Astrocyte (in vitro differentiated cells and primary cell): ENCODE measurements at places on chromosomes 12 and 14.
A peak's percentile ranks its signal among the peaks of the same experiment; 100 is the strongest.

DNA sequence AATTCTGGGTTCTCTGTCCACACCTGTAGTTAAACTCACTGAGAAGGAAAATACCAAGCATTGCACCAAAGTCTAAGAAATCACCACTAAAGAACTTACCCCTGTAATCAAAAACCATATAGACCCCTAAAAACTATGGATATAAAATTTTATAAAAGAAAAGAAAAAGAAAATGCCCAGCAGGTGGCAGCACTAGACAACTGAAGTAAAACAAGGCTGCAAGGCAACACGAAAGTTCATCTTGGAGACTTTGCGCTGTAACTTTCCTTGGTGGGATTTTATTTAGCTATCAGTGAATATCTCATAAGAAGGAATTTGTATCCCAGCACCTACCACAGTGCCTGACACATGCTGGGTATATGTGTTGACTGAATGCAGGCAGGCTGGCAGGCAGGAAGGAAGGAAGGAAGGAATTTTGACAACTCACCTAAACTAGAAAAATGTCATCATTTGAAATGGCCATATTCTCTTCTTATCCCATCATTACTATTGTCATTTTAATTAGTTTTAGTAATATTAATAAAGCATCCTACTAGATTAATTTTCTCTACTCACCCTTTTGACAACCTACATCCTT, 68.2 kb upstream of the ETV6 start:
- peak; percentile 63 for DNase-seq

DNA sequence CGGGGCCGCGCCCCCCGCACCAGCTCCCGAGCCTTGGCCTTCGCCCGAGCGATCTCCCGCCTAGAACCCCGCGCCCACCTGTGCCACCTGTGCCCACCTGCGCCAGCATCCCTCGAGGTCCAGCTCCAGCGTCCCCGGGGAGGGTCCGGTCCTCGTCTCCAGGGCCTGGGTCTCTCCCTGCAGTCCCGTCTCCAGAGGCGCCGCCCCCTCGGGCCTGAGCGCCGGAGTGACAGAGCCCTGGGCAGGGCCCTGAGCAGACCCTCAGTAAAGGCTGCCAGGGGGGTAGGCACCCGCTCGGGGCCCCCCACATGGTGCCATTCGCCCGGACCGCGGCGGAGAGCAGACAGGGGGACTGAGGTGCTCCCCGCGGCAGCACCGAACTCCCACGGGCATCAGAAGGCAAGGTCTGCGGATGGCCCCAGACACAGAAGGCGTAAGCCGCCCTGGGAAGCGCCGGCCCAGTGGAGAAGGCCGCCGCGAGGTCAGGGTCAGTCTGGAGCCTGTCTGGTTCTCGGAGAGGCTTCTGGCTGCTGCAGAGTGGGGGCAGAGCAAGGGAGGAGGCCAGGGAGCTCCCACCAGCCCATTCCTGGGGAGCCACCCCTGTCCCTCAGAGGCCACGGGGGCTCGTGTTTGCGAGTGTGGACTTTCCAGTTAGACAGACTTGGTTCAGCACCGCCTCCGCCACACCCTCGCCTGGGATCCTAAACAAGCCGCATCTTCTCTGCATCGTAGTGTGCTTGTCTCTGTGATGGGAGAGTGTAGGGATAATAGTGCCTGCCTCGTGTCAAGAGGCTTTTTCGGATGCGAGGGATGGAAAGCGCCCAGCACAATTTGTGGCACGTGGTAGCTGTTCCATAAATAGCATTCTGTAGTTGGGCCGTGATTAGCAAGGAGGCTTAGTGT, 1.1 kb upstream of the PPP1R13B start:
- no peak for DNase-seq

DNA sequence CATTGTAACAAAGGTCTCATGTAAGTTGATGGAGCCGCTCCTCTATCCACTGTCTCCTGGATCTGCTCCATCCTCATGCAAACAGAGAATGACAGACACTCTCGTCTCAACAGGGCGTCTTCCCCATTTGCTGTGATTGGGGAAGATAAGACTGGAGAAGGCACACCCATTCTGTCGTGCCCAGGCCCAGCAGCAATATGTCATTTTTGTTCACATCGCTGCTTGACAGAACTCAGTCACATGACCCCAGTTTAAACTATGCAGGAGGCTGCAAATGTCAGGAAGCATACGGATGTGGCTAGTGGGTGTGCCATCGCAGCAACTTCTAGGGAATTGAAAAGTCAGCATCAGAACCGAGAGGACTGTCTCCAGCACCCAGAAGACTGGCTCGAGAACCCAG, 290.5 kb downstream of the TMEM132D start:
- DNase-seq, result no peak

- no peak for DNase-seq
Measured at GRCh38 chr14:34722723-34723545, 8.5 kb upstream of the CFL2 start.

DNA sequence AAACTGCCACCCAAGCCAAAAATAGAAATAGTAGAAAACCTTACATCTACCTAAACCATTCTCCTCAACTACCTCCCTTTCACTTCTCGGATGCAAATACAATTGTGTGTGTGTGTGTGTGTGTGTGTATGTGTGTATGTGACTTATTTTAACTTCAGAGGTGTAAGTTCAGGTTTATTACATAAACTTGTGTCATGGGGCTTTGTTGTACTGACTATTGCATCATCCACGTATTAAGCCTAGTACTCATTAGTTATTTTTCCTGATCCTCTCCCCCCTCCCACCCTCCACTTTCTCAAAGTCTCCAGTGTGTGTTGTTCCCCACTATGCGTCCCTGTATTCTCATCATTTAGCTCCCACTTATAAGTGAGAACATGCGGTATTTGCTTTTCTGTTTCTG, 592.5 kb upstream of the ATP2B1 start:
- no peak for DNase-seq

- DNase-seq, result no peak
Measured at GRCh38 chr12:121189131-121189530, 20.8 kb upstream of the P2RX4 start.

DNA sequence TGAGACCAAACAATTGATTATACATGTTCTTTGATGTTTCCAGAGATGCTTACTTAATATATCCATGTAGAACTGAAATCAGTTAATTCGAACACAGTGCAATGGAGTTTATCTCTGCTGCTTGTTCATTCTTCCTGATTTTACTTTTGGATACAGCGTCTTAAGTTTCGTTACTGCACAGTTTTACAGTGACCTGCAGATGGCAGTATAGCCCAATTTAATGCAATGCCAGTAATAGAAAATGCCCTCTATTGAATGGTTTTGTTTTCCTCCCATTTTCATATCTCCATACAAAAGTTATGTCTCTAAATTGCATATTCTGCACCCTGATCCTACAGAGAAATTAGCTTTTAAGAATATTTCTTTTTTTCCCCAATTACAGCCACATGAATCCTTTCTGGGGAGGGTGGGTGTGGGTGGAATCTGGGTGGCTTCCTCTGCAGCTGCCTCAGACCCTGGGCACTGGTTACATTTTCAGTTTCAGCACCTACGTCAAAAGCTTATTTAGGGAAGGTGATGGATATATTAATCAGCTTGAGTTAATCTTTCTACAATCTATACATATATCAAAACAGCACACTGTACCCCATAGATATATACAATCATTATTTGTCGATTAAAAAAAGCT, 101.1 kb upstream of the DCD start:
- DNase-seq, result peak; percentile 12

DNA sequence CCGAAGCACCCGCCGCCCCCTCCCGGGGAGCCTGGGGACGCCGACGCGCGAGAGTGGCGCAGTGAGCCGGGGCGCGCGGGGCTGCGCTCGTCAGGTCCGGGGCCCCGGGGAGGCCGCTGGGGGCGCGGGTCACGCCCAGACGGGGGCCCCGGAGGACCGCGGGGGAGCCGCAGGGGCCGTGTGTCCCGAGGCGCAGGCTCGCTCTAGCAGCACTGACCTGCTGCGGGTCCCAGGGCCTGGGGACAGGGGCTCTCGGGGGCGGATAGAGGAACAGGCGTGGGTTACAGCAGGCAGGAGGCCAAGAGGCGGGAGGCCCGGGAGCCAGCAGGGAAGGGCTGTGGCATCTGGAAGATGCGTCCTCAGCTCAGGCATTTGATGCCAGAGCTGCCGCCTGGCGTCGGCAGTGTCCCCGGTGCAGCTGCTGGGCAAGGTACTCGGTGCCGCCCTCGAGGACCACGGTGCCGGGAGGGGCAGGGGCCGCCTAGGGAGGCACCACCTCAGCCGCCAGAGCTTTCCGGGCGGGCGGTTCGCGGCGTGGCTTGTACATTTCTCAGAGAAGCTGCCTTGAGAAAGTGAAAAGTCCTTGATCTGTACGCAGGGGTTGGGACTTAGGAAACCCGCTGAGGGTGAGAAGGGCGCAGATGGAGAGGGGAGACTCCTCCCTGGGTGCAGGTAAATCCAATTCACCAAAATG, 1.2 kb downstream of the WNT5B start:
- DNase-seq, result no peak

DNA sequence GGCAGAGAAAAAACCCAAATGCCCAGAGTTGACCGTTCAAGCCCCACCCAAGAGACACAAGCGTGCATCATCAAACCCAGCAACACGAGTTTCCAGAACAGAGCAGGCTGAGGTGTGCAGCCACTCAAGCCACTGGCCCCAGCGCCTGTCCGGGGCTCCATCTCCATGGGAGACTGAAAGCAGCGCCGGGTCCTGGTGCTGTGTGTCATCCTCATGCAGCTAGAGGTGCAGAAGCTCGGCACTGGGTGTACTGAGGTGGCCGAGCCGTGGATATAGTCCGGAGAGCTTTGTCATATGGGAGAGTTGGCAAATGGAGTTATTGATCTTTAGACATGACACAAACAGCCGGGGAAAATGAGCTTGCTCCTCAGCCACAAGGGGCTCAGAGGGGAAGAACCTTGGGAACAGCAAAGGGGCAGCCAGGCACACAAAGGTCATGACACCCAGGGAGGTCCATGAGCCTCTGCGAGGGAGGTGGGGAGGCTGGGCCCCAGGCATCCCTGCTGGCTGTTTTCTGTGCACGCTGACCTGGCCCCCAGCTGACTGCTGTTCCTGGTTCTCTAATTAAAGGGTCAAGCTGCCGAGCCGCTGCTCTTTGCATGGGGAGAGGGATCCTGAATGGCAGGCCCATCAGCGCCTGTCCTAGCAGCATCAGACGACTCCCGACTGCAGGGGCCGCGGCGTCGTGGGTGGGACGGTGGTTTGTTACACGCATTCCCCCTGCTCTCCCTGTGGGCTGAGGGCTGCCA, 145.4 kb upstream of the SFSWAP start:
- no peak for DNase-seq

GRCh38 chr14:99654235-99654985, 9.5 kb downstream of the HHIPL1 start:
- peak; percentile 76 for DNase-seq

- peak; percentile 94 for DNase-seq
Measured at GRCh38 chr12:11958221-11959091, 112.3 kb upstream of the BCL2L14 start.

DNA sequence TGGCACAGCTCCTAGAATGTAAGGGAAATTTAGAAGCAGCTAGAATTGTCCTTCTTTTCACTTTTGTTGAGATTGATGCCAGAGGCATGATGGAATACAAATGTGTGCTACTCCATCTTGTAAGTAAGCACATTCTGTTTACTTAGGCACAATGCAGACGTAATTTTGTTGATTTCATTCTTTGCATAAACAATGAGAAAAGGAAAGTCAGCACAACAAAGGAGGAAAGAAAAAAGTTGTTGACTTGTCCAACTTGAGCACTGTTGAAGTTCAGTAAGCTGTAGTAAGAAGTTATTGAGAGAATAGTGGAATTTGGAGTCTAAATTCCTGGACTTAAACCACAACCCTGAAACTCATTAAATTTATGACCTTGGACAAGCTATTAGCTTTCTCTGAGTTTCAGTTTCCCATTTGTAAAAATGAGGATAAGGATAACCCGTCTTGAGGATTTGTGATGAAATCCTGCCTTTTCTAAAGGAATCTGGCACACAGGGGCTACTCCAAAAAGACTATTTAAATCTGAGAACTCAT, 19.4 kb upstream of the CNTN1 start:
- no peak for DNase-seq

DNA sequence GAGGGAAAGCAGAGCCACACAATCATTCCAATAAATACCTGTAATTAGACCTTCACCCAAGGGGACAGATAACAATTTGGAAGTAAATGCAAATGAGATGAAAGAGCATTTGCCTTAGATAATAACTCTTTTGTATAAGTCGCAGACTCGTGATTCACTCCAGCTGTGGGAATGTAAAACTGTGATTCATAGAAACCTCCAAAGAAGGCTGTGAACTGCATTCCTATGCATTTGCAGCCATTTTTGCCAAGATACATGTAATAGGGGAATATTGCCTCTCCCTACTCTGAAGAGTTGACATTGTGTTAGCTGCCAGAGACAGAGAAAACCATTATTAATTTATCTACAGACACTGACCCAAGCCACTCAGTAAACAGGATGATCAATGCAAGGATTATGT, 181.9 kb upstream of the ARHGAP5 start:
- DNase-seq, result peak; percentile 78
